ENCODE measurements at places on chromosomes 12 and 14.

DNA sequence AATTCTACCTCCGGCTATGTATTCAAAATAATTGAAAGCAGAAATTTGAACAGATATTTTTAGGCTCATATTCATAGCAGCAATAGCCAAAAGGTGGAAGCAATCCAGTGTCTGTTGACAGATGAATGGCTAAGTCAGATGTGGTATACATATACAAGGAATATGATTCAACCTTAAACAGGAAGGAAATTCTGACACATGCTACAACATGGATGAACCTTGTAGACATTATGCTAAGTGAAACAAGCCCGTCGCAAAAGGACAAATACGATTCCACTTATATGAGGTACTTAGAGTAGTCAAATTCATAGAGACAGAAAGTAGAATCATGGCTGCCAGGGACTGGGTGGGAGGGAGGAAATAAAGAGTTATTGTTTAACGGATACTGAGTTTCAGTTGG, 331.6 kb downstream of the PCNX1 start:
- DNase-seq: no peak

DNA sequence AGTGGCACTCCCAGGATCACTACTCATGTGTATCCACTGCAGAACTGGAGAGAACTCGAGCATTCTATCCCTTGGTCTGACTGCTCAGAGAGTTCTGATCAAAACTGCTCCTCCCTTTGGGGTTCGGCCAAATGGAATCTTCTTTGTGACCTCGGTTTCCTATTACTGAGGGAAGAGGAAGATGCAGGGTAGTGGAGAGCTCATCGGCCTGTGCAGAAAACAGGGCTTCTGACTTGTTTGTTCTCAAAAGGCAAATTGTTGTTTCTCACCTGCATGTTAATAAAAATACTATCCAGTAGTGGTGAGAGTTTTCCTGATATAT, 17.1 kb upstream of the AKAP6 start:
- DNase-seq: no peak

- DNase-seq: no peak
These were observed 7.6 kb upstream of the ORAI1 start for GRCh38 chr12:121618659-121619233.

DNA sequence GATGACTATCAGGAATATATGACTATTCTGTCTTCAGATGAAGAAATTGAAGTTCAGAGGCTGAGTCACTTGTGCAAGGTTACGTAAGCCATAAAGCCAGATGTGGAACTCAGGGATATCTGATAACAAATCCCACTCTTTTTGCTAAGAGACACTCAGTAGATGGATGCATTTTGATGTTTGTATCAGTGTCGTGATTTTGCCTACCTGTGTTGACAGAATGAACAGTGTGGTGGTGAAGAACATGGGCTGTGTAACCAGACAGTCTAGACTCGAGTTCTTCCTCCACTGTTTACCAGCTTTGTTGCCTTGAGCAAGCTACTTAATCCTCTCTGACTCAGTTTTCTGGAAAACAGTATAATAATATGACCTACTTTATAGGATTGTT, 93.9 kb downstream of the DAAM1 start:
- DNase-seq: no peak

GRCh38 chr14:95221531-95221930, 64.2 kb upstream of the DICER1 start:
- DNase-seq: no peak

DNA sequence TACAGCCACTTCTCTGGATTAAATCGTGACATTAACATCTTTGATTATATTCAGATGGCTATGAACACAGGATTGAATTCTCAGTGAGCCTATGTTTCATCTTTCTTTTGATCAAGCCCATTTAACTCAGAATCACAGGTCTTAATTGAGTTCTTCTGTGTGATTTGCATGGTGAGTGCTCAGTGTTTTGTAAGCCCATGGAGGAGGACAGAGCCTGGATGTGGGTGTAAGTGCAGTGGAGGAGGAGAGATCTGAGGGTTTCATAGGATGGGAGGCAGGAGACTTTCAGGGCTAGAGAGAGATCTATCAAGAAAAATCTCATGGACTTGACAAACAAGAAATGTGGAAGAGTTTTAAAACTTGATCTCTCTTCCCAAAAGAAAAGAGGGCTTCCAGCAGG, 5.3 kb upstream of the TESPA1 start:
- no peak for DNase-seq

DNA sequence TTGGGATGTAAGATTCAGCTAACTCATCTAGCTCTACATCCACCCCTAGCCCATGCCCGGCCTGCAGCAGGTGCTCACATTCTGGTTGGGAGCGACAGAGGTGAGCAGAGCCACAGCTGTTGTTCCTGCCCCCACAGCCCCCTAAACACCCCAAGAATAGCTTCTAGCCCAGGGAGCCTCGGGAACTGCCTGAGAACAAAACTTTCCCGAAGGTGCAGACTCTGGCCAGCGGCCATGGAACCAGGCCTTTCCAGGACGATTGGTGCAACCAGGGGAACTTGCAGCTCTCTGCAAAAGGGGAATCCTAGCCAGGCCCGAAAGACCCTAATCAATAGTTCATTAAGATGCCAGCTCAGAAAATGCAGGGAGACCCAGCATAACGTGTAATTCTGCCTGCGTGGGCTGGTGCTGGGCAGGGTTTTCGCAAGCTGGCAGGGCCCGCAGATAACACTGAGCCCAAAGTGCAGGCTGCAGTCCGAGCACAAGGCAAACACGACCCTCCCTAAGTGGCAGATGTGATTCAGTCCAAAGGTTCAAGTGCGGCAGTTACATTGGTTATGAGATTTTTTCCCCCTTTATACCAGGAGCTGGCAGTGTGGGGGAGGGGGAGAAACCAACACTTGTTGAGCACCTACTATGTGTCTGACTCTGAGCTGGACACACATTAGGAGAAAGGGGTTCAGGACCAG, 122.5 kb upstream of the MAP1LC3B2 start:
- DNase-seq: no peak

DNA sequence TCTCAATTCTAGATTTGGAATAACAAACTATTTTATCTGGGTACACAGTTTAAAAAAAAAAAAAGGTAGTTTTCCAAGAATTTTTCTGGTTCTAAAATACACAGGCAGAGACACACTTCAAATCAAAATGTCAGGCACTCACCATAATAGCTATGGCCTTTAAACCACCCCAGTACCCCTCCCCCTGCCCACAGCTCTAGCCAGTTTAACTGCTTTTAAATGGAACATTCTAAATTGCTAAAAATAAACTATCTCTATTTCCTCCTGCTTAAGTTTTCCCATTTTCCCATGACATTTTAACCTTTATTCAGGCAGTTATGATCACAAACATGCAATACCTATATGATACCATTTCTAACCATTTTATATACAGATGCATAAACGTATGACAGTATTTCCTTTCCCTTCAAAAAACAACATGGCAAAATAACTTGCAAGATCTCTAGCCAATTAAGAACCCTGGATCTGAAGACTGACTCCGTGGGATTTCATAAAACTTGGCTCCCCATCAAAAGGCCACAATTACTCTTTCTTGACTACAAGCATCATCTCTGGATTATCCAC, 46.3 kb downstream of the PPP2R5E start:
- DNase-seq: no peak

DNA sequence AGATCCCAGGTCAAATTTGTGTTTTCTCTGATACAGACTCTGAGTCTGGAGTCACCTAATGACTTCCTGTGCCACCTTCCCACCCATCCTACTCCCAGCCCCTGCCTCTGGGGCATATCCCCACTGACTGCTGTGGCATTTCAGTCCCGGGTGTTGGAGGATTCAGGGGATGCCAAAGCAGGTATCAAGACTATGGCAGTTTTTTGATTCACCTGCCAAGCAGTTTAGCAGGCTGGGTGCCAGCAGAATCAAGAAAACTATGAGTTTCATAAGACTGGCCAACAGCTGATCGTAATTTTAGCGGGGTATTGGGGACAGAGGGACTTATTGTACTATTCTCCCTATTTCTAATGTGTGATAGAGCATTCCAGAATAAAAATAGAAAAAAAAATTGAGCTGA, 4.6 kb downstream of the PLEKHH1 start:
- DNase-seq: no peak
